Ammon's horn (tissue), 1 donor: ENCODE measurements at places on chromosomes 12 and 14.

DNA sequence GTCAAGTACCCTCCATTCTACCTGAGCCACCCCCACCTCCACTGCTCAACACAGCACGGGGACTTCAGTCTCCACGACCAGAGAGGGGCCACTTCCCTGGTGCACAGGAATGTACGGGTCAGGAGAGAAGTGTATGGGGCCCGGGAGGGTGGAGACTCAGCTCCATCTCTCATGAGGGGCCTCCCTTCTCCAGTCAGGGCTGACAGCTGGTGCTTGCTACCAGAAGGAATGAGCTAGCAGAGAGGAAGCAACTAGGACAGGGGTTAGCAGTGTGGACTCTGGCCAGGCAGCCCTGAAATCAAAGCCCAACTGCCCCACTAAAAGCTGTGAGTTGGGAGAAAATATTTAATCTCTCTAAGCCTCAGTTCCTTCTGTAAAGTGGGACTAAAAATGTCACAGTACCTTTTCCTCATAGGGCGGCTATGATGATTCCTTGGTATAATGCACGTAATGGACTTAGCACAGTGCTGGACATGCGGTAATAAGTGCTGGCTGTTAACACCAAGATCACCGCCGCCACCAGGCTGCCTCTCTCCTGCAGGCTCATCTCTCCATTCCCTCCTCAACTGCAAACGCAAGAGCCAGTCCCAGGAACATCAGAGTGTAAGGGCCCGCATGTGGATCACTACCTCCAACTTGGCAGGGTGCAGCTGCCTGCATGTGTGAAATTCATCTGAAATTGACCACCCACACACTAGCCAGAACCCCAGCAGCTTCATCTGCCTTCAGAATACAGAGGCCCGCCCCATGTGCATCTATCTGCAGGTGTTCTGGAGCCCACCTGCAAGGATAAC is 14.6 kb downstream of the ACTN1 start:
- no peak for DNase-seq

DNA sequence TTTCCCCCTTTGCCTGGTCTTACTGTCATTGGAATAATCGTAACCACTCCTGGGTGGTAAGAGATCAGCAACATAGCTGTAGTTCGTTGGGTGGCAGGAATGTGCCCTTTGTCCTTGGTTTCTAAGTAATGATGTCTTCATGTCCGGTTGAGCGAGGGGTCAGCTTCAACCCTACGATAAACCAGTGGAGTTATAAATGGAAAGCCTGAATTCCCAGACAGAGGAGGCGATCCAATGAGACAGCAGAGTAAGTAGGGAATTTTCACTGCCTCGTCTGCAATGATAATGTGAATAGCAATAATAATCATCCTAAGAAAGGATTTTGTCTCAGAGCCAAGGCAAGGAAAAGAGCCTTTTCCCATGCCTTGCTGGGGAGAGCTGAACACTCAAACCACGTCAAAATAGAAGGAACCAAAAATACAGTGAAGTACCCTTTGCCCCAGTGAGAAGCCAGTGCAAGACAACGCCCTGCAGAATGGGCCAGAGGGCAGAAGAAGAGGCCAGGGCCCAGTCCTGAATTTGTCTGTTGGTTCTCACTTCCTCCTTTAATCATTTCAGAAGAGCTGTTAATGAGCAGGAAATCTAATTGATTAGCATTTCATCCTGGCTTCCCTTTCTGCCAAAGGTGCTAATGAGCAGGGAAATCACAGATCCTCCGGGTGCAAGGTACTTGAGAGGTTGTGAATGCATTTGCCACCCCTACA is 330.7 kb downstream of the CACNA1C start:
- no peak for DNase-seq

- DNase-seq, result no peak
These were observed 23.4 kb downstream of the JKAMP start for GRCh38 chr14:59507752-59508103.

GRCh38 chr12:106672314-106673025 is 89.7 kb downstream of the RFX4 start:
- DNase-seq, result no peak

- DNase-seq, result peak; percentile 10
These were observed 78.6 kb upstream of the IFNG-AS1 start for GRCh38 chr12:67910360-67911274.

- peak; percentile 41 for DNase-seq
These were observed 56.3 kb downstream of the ASCL1 start for GRCh38 chr12:103013741-103014300.

- no peak for DNase-seq
These were observed 128.3 kb downstream of the AKAP6 start for GRCh38 chr14:32457213-32457920.

DNA sequence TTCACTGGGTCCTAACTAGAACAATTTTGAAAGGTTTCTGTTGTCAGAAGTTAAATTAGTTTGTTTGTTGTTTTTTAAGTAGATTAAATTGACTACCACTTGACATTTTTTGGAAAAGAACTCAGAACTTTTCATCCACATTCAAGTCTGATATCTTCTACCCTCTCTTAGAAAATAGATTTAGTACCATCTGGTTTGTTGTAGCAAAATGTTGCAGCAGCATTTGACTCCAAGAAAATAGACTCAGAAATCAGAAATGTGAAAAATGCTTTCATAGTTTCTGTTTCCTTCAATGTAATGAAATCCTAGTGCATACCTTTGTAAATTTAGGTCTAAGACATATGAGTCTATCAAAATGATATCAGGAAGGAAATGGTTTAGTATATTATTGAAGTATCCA is 256.3 kb upstream of the CLEC14A start:
- DNase-seq, result no peak

GRCh38 chr12:26096036-26096435 is 28.8 kb downstream of the BHLHE41 start:
- no peak for DNase-seq

DNA sequence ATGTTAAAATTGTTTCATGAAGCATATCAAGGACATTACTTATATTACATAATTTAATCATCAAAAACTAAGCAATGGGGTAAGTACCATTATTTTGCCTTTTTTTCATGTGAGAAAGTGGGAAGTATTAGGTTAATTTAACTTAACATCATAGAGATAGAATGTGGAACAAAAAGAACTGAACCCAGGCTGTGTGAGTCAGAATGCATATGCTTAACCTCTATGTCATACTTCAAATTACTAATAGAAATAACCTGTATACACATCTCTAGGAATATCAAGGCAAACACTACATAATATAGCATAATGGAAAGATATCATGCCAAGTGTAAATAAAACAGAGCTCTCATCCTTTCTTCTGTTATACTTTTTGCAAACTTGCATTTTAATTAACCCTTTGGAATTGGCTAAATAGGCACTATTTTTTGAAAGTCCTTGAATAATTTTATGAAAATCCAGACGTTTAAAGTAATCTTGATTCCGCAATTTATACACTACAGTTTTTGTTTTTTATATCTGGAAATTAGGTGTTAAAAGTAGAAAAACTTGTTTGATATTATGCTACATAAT is 777.7 kb downstream of the SLC6A15 start:
- no peak for DNase-seq

GRCh38 chr14:23005451-23006187 is 4.3 kb downstream of the C14orf93 start:
- DNase-seq, result no peak

DNA sequence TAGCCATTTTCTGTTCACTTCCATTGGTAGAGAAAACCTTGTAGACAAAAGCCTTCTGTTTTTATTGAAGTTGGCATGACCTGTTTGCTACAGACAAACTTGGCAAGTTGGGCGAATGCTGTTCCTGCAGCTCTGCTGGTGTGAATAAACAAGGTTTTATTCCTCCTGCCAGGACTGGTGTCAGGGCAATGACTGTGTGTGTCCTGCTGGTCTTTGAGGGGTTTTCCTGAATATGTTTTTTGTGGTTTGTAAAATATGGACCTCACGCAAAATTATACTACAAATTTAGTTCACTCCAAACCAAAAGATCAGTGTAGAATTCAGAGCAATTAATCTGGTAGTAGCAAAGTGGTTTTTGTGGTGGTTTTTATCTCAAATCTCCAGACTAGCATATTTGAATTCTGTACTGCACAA is 140.8 kb downstream of the ERC1 start:
- peak; percentile 70 for DNase-seq

DNA sequence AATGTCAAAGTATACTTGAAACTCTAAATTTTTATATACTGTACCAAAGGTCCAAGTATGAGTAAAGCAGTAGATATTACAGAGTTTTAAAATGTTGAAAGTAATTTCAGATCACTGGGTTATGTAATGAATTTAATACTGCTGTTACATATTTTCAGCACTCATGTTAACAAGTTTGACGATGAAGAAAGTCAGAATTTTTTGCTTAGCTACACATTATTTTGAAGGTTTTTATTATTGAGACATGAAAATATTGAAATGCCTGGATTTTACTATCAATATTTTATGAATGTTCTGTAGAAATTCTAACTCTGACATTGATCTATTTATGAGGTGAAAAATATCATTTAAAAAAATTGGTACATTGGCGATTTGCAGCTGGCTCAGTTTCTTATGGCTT is 1030.3 kb downstream of the FSCB start:
- no peak for DNase-seq

GRCh38 chr12:110436231-110436630 is 13.9 kb downstream of the ARPC3 start:
- no peak for DNase-seq

GRCh38 chr12:88241862-88242570 is 99.9 kb downstream of the TMTC3 start:
- DNase-seq, result peak; percentile 5

DNA sequence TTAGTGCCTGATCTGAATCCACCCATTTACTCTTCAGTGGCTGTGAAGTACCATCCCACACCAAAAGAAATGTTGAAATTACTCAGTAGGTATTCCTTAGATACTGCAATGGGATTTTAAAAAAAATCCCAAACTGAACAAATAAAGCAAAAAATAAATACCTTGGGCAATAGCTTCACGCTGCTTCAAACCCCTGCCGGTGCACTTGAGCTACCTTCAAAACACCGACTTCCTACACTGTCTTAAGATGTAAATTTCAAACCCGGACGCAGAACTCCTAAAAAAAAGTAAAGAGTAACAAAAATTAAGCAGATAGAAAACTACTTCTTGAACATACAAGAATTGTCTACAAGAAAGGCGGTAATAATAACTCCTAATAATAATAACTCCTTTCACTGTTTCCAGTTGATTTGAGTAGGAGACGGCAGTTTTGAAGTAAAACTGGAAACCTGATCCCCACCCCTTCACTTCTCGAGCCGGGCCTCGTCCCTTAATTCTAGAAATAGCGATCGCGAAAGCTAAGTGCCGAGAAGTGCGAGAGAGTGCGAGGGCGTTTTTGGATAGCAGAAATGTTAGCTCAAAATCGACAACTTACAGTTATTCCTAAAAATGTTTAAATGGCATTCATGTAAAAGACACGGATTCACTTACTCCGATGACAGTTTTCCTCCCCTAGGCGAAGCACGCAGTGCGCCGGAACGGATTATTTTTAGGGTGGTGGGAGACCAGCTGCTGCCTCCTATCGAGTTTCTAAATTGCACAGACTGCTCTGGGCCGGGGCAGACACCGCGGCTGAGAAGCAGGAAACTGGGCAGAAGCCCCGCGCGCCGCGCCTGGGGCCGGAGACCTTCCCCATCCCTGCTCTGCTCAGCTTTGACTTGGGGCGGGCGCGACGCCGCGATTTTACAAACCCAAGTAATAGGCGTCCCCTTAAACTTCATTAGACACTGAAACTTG is at the start of gene ABCC9:
TSS of gene ABCC9 (minus strand) at position 878 of the 957 bp plus-strand sequence. CDS start 4,752 bp downstream, outside the sequence.
- peak; percentile 14 for DNase-seq

GRCh38 chr12:21583587-21583986 is 21.1 kb downstream of the GYS2 start:
- no peak for DNase-seq

- no peak for DNase-seq
These were observed 85.1 kb downstream of the CMKLR1 start for GRCh38 chr12:108254030-108254429.
